ENCODE measurements at places on chromosomes 1 and 21.
A peak's percentile ranks its signal among the peaks of the same experiment; 100 is the strongest.

DNA sequence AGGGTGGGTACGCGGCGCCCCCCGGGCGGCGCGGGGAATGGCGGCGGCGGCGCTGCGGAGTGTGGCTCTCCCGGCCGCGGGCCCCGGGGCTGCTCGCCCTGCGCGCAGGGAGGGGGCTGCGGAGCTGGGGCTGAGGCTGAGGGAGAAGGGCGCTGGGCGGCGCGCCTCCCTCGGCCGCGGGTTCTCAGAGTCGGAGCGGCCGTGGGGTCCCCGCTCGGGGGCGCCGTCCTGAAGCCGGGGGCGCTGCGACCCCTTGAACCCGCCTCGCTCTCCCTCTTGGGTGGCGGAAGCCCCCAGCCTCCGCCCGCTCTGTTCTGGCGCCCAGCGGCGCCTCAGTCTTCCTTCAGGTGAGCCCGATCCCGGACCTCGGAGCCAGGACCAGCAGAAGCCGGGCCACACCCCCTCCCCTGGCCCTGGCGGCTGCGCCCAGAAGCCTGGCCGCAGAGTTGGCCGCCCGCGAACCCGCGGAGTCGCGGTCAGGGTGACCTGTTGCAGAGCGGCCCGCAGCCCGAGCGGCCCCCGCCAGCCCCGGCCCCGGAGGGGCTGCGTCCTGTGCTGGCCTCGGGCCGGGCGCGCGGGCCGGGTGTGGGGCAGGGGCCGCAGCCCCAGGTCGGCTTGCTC is 532 bp downstream of the RALGPS2 start:
- DNase-seq: peak; percentile 26

DNA sequence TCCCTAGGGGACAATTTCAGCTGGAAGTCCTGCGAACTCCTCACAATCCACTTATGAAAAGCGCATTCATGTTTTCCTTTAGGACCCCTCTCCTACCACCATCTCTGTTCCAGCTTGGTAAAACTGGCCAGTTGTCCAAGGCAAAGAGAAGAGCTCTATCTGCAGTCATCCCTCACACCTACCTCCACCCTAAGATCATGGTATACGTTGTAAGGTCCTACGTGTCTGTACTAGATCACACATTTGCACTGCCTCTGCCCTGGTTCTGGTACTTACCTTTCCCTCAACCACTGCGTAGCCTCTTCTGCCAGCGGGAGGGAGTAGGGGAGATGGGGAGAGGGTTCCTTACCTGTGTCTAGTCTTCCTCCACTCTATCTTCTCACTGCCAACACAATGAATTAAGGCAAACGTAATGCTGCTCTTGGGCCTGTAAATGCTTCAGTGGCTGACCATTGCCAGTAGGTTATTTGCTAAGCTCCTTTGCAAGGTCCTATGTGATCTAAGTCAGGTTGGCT is 739 bp upstream of the NUP133 start:
- DNase-seq: no peak

DNA sequence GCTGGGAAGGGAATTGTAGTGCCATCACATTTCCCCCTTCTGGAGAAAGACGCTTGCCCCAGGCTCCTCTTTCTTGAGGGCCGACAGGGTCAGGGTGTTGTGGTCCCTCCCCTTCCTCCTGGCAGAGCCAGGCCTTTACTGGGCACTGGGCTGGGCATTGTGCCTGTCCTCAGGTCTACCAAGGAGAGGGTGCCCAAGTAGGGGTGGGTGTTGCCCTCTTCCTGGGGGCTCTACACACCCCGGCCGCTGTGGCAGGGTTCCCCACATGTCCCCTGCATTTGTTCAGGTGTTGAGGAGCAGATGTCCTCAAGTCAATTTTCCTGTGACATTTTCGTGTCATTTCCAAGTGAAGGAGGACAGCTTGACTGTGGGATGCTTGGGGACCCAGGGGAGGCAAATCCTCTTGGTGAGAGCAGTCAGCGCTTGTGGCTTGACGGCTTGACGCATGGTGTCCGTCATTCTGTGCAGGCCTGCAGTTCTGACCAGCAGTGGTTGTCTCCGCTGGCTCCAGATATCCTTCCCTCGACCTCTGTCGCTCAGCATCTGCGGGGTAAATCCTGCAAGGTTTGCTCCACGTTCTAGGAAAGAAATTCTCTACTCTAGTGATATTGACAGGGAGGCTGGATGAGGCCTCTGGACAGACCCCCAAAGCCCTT is 181.9 kb upstream of the VAMP3 start:
- DNase-seq: no peak

GRCh38 chr21:37356706-37357105 is 9.9 kb upstream of the DYRK1A start:
- DNase-seq: no peak

GRCh38 chr1:6872573-6873261 is 87.5 kb downstream of the CAMTA1 start:
- DNase-seq: no peak

DNA sequence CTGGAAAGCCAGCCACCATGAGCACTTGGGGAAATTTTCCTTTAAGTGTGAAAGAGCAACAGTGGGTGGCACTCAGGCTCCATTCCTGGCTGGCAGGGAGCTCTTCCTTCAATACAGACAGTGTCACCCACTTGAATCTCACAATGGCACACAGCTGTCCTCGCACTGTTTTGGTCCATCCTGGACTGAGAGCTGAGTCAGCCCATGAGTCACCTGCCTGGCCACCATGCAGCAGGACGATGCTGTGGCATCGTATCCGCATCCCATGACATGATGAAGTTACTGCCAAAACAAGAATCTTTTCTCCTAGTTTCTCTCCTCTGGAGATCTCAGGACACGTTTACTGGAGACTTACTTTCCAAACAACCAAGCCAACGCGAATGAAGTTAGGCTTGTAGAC is 6.0 kb downstream of the TMPRSS2 start:
- DNase-seq: no peak

DNA sequence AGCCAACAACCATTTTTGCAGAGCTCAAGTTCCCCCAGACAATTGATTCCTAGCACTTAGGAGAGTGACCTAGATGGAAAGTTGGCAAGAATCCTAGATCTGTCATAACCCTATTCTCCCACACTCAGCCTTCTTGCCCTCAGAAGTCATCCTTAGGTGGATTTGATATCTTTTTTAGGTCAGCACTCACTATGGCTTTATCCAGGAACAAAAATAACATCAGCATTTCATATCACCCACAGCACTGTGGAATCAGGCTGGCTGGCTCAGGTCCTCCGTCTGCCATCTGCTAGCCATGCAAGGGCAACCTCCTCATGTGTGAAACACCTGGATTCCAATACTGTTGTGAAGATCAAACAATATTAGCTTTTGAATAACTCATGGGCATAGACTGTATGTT is 6.0 kb downstream of the DPT start:
- no peak for DNase-seq
